ENCODE measurements at places on chromosomes 5 and 9.

DNA sequence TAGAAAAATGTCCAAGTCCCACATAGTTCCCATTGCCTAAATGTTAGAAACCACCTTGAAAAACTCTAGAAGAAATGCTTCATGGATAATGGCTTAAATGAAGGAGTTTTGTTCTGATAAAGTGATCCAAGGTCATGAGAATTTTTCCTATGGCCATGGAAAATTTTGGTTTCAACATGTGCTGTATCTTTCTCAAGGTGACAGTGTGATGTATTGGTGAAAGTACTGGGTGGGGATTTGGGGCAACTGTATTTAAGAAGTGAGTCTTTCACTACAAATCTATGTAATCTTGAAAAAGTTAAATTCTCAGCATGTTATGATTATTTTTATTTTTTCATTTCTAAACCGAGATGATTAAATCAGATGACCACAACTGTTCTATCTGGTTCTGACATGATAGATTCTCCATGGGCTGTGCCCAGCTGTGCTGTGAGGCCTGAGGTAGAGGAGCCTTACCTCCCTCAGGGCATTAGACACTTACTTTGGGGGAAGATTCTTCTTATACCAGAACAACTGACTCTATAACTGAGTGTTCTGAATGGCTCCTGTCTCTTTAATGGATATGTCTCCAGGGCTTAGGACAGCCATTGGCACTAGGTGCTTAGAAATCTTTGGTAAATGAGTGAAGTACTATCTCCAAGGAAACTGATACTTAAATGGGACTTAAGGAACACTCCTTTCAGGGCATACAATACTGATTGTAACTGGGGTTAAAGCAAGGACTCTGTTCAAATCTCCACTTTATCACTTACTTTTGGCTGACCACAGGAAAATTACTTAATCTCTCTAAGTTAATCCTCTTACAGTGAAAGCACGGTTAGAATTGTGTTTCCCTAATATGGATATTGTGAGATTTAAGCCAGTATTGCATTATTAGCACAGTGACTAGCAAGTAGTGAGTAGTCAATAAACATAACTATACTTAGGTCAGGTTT lies 397.4 kb upstream of the MEF2C start:
- no peak for DNase-seq

DNA sequence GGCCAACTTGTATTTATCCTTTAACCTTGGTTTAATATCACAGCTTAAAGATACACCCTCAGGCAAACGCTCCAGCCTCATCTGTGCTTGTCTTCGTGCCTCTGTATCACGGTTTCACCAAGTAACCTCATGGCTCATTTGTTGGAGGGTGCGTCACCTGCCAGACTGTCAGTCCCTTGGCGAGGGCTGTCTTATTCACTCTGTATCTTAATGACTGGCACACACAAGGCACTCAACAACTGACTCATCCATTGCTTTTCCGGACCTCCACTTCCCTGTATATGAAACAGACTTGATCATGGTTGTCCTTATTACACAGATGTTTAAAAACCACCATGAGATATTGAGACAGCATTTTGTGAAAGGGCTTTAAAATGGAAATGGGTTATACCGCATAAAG lies 28.0 kb downstream of the LCP2 start:
- DNase-seq: no peak

DNA sequence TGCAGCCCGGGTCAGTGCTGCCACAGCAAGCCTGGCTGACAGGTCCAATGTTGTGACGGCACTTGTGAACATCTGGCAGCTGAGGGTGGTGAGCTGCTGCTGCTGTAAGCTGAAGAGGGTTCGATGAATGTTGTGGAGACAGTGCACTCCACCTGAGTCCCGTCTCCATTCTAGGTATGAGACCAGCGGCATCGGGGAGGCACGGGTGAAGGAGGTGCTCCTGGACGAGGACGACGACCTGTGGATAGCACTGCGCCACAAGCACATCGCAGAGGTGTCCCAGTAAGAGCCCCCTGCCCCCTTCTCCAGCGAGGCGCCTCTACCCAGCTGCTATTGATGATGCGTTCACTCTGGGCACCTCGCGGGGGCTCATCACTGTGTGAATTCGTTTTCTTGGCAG lies 38.9 kb upstream of the CFAP157 start:
- no peak for DNase-seq

DNA sequence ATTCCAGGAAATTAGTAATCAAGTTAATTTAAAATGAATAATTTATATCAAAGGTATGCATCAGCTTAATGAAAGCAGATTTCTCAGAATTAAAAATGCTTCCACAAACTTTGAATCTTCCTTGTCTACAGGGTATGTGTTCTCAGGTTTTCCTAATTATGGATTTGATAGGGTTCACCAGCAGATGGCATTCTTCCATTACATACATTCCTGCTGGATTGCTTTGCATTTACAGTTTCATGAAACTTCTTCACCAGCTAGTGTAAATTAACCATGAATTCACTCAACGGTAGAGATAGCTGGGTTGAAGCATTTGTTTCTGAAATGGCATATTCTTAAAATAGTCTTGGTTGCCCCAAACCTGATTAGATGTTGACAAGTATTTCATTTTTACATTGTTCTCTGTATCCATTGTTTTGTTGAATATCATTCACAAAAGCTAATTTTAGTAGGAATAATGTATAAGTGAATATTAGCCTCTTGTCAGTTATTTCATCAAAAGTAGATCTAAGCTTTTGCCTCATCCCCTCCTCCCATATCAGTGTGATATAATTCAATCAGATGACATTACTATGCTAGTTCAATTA lies 68.7 kb upstream of the WDR41 start:
- DNase-seq: no peak

- DNase-seq: no peak
Measured at GRCh38 chr5:131986161-131986912, 25.1 kb downstream of the ACSL6 start.

GRCh38 chr9:15307523-15307841 lies 466 bp upstream of the TTC39B start:
- no peak for DNase-seq

GRCh38 chr9:88106492-88106891 lies 31.8 kb downstream of the SPATA31C2 start:
- no peak for DNase-seq

- no peak for DNase-seq
Measured at GRCh38 chr5:169745441-169746146, 108.5 kb downstream of the DOCK2 start.

DNA sequence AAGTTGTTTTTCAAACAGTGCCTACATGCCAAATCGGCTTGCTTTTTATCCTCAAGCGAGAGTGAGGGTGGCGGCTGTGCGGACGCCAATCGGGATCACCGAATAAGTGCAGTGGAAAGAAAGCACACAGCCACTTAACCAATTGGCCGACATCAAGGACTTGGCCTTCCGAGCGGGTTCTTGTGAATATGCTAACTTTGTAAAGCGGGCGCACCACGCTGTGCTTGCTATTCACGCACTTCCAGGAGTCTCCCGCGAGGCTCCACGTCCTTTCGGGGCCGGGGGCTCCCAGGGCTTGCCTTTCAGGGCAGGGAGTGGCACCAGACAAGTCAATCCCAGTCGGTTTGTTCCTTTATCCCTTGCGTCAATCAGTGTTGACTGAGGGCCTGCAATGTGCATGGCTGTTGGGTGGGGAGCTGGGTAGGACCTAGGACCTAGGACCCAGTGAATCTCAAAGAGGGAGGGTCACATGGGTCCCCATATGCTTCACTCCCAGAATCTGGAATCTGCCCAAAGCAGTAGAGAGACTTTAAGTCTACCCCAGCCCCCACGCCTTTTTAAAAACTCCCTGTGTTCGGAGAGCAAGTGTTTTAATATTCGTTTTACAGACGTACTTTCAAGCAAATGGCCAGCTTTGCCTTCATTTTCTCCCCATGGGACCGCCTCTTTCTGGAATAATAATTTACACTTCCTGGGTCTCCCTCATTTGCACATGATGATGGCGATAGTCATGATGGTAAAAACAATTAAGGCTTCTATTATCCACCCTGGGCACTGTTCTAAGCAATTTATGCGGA lies 2.0 kb upstream of the GCNT4 start:
- no peak for DNase-seq

- DNase-seq: no peak
Measured at GRCh38 chr5:11214864-11215644, 454.0 kb upstream of the DAP start.

- DNase-seq: no peak
Measured at GRCh38 chr5:120463006-120463680, 957 bp upstream of the PRR16 start.

DNA sequence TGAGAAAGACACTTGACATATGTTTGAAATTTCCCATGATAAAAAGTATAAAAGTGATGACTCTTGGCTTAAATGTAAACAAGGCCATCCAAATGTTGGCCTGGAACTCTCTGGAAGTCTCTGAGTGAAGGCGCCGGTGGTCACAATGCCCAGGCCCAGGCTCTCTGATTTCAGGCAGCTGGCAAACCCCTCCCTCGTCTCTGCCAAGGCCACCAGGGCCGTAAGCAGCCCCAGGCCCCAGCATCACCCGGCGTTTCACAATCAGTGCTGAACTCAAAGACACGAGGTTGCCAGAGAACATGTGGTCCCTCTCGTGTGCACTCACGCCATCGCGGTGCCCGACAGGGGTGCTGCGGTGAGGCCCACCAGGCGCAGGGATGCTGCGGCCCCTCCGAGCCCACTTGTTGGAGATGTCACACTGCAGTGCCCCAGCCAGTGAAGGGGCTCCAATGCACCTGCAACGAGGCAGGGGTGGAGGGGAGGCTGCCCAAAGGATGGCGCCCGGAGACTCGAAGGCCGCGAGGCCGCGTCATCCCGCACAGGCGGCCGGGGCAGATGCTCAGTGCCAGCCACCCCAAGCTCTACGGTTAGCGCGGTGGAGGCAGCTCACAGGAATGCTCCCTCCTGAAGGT lies 15.0 kb downstream of the LPCAT1 start:
- DNase-seq: no peak

- DNase-seq: no peak
Measured at GRCh38 chr9:95733741-95734666, 141.5 kb upstream of the ERCC6L2 start.

- no peak for DNase-seq
Measured at GRCh38 chr9:22055090-22055489, 46.0 kb upstream of the CDKN2B start.

- DNase-seq: no peak
Measured at GRCh38 chr9:128894764-128895163, 12.8 kb downstream of the LRRC8A start.

- DNase-seq: peak; percentile 47
Measured at GRCh38 chr5:125326150-125326510, 579.7 kb upstream of the ZNF608 start.

DNA sequence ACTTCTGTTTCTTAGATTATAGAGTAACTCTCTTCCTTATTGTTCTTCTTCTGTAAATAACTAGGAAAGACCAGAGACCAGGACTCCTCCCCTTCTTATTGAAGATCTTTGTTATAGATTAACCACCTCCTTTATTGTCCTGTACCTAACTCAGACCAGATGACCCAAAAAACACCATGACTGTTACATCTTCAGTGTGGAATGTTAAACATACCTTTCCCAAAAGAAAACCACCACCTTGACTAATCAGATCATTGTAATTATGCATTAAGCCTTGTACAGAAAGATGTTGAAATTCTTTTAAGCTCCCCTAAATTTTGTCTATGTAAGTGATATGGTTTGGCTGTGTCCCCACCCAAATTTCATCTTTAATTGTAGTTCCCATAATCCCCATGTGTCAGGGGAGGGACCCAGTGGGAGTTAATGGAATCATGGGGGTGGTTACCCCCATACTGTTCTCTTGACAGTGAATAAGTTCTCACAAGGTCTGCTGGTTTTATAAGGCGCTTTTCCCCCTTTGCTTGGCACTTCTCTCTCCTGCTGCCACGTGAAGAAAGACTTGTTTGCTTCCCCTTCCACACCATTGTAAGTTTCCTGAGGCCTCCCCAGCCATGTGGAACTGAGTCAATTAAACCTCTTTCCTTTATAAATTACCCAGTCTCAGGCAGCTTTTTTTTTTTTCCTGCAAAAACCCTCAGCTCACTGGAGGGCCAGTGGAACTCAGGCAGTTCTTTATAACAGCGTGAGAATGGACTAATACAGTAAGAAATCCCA lies 26.3 kb downstream of the ARSB start:
- no peak for DNase-seq

DNA sequence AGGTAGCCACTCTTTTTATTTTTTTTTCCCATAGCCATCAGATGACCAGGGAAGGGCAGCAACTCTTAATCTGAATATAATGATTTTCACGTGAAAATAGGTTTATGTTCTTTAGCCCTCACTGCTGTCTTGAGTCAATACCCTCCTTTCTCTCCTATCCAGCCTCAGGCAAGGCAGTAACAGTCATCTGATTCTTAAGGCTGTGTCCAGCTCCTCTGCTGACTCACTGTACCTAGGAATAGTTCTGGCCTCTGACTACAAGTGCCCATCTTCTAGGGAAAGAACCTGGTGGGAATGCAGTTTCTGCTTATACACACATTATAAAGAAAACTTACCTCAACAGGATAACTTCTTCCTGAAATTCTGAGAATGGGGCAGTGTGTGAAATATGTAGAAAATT lies 30.7 kb downstream of the DHX29 start:
- DNase-seq: no peak

DNA sequence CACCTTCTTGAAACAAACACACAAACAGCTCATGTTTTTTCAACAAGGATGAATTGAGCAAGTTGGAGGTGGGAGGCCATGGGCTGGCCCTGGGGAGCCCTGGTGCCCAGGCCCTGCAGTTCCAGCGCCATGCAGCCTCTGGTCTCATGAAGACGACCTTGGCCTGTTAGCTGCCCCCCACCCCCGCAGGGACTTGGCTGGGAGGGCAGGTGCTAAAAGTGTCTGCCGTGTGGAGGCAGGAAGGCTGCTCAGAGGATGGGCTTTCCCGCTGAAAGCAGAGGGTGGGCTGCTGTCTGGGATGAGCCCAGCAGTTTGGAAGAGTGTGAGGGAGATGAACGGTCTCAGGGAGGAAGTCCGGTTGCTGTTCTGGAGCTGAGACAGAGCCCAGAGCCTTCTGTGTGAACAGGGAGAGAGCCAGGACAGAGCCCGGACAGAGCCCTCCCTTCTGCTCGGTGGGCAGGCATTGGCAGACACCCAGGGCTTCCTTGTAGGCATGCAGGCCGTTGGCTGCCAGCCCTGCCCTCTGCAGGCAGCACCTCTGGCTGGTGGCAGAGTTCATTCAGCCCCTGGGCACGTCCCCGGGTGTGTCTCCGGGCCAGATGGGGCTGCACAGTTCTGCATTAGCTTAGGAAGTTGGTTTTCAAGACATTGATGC lies 18.7 kb downstream of the ROPN1L start:
- no peak for DNase-seq

DNA sequence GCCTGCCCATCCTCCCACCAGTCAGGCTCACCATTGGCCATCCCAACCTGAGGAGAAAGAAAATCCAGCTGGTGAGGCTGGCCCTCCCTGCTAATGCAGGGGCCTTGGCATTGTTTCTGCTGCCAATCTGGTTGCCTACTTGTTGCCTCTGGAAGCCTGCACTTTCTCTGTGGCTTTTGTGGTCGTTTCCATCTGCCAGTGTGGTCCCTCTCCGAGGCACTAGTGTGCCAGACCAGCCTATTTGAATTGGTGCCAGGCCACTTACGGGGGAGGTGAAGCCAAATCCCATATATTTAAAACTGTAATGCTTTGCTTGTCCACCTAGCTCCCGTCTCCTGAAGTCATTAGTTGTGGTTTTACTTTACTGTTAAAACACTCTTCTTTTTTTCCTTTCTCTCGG lies 213.4 kb upstream of the ADAMTSL1 start:
- no peak for DNase-seq

- peak; percentile 24 for DNase-seq
Measured at GRCh38 chr9:101398930-101399642, 435 bp downstream of the ZNF189 start.

Data from omental fat pad (tissue), 4 donors.